ENCODE measurements at places on chromosomes 2 and 18. TPM values are rescaled to one million over a fixed set of nuclear protein-coding genes. Genes with fewer than 3 reads are reported as not detected.

DSC3 gene
- total RNA-seq, result 5.7 TPM

PRLH gene
- not detected for total RNA-seq

SERPINB13 gene
- total RNA-seq, result not detected

C1QL2 gene
- not detected for total RNA-seq

BCL2L11 gene
- total RNA-seq, result 18.3 TPM

C2orf80 gene
- total RNA-seq, result not detected

SLC35F6 gene
- 40.9 TPM for total RNA-seq

CTAGE1 gene
- not detected for total RNA-seq

PRKAG3 gene
- total RNA-seq, result not detected

ESPNL gene
- 2.4 TPM for total RNA-seq

DNA sequence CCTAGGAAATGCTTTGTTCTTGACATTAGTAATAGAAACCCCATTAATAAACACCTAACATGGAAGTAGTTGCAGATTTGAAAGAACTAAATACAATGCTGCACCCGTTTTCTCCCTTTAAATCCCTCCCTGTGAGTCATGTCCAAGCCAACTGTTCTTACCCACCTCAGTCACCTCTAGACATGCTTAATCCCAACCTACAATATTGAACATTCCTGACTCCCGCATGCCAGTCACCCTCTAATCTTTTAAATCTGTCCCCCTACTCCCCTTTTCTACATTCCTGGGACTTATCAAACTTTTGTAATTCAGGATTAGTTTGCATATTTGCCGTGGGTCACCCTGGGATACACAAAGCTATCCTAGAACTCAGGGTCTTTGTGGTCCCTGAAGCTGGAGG, 374.6 kb downstream of the IRS1 start:
- no peak for DNase-seq

- DNase-seq, result no peak
Observed at GRCh38 chr2:105177008-105177407, 64.5 kb upstream of the GPR45 start.

DNA sequence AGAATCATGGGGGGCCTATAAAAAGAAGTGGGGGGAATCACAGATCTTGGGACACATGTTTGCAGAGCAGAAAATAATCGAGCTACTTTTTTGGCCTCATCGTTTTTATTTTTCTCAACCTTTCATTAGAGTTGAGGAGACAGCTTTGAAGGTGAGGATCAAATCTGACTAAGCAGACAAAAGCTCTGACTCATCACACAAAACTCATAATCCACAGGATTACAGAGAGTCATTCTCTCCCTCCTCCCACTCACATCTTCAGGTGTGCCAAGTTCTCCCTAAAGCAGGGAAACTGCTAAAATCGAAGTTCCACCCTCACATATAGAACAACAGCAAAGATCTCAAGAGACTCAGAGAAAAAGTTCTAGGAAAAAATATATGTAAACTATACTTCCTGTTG, 15.6 kb downstream of the BAZ2B start:
- DNase-seq, result no peak

- DNase-seq, result no peak
Observed at GRCh38 chr2:156346731-156347130, 14.2 kb upstream of the NR4A2 start.

DNA sequence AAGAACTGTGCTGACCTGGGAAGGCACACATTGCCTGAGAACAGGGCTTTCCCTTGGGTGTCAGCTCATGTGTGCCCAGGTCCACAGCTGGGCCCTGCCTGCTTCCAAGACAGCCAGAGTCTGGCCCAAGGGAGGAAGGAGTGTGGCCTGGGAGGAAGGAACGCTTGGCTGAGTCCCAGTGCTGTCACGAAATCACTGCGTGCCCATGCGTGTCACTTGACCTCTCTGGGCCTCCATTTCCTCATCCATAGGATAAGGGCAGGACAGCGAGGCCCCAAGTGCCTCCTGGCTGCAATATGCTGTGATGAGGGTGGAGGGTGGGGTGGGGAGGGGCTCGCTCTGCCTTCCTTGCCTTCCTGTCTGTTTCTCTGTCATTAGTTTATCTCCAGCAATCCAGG, 642 bp upstream of the KCNK3 start:
- peak; percentile 67 for DNase-seq

GRCh38 chr2:107334306-107334705, 448.3 kb upstream of the ST6GAL2 start:
- DNase-seq, result no peak

DNA sequence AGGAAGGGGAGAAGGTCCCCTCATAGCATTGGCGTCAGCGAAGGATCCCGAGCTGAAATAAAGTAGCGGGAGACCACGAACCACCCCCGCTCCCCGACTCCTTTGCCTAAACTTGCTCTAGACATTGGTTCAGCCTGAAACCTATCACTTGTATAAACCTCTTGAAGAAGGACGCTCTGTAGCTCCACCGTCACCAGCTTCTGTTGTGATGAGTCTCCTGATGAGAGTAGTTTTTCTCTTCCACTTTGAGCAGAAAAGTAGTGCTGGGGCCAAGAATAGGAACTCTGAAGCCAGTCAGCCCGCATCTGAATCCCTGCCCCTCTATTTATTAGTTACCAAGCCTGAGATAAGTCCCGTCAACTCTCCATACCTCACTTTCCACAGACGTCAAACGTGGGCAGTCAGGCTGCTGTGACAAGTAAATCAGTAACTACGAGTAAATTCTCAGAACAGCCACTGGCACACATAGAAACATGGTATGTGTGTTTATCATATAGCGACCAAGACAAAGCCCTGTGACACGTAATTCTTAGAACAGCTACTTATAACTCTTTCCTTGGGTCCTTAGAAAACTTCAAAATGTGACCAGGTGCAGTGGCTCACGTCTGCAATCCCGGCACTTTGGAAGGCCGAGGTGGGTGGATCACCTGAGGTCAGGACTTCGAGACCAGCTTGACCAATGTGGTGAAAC, 61.7 kb downstream of the CD226 start:
- no peak for DNase-seq

DNA sequence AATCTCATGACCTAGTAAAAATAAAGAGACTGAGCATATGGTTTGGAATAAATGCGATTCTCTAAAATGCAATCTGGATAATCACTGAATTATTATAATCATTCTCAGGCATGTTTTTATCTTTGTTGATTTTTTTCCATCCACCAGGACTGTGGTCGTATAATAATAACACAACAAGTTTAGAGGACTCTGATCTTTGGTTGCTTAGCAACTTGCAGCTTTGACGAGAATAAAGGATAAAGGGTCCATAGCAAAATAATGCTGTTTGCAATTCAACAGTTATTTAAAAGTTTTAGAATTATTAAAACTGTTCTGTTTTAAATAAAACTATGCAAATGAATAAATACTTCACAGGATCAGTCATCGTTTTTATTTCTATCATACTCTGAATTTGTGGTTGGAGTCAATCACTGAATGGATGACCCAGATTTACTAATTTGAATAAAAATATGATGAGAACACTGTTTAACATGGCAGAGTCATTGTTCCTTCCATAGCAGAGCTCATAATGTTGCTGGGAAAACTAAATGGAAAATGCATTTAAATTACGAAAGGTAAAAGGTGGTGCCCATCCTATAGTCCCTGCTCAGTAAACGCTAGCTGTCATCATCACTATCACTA, 29.3 kb downstream of the DNER start:
- no peak for DNase-seq

GRCh38 chr2:203748331-203749126, 42.1 kb downstream of the CD28 start:
- no peak for DNase-seq

DNA sequence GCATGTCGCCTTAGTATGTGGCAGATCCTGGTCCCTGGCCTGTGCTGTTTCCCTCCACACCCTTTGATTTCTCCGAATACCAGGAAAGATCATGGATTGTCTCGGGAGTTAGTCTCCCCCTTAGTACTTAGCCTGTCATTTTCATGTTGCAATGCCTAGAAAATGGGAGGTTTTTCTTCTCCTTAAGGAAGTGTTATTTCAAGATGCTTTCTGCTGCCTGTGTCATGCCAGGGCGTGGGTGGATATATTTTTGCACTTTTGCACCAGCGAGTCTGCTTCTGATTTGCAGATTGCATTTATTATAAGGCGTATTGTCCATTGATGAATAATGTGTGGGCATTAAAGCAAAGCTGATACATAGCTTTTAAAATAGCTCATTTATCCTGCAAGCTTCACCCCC, 223.5 kb downstream of the NEDD4L start:
- DNase-seq, result no peak

GRCh38 chr2:54052825-54053718, 62.3 kb upstream of the ACYP2 start:
- DNase-seq, result no peak

- DNase-seq, result no peak
Observed at GRCh38 chr18:75154259-75154658, 54.7 kb downstream of the PTGR3 start.

GRCh38 chr2:161237392-161238264, 70.6 kb upstream of the PSMD14 start:
- peak; percentile 52 for DNase-seq

DNA sequence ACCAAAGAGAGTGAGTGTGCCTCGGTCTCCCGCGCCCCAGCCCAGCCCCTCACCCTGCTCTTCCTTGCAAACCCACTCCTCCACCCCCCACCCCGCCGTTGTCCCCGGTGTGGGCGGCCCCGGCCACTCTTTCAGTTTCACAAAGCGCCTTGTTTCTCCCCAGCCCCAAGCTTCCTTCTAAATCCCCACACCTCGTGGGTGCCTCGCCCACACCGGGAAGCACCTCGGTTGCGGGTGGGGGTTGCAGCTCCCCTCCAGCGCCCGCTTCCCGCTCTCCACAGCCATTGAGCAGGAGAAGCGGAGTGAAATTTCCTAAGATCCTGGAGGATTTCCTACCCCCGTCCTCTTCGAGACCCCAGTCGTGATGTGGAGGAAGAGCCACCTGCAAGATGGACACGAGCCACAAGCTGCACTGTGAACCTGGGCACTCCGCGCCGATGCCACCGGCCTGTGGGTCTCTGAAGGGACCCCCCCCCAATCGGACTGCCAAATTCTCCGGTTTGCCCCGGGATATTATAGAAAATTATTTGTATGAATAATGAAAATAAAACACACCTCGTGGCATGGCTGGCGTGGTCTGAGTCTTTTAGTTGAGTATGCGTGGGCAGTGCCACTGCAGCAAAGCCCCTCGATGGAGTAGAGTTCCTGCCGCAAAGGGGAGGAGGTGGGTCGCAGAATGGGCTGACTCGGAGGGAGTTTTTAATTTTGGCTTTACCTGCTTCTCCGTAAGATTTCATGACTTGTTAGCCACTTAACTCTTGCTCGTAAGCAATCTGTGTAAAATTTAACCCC, 848 bp downstream of the TMSB10 start:
- DNase-seq, result peak; percentile 62

GRCh38 chr2:65464604-65465003, 32.2 kb upstream of the SPRED2 start:
- no peak for DNase-seq

DNA sequence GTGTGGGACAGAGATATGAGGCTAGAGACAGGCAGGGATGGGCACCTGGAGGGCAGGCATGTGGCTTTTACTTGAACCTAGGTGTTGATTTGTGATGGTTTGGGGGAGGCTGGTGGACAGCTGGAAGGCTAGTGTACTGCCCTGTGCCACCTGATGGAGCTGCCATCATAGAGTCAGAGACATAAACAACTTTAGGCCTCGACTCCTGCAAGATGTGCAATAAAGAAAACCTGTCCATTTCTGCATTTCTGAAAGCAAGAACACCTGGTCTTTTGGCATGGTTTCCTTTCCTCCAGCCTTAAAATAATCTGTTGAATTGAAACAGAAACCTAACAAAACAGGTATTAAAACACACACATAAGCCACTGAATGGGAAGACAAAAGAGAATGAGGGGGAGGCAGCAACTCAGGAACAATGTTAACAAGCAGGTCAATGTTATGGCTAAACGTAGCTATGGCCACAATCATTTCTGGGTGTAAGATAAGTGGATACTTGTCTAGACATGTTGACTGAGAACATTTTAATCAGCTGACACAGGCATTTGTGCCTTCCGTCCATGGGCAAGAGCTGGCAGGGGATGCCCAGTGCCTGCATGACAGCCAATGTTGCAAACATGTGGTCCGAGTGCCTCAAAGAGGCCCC, 87.8 kb downstream of the KCTD1 start:
- no peak for DNase-seq

DNA sequence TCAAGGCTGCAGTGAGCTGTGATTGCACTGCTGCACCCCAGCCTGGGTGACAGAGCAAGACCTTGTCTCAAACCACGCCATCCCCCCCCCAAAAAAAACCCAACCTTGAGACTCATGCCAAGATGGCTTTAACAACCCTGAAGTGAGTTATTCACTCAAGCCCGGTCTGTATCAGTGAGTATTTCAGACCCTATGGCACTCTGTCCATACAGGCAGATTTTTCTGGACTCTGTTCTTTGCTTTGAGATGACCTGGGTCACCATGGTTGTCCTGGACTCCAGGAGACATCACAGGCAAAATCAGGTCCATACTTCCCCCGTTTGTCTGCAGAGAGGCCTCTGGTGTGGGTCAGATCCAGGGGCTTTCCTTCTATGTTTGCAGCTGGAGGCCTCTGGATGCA, 91.7 kb downstream of the TGOLN2 start:
- DNase-seq, result no peak

- DNase-seq, result no peak
Observed at GRCh38 chr18:52391810-52392559, 52.0 kb downstream of the DCC start.

DNA sequence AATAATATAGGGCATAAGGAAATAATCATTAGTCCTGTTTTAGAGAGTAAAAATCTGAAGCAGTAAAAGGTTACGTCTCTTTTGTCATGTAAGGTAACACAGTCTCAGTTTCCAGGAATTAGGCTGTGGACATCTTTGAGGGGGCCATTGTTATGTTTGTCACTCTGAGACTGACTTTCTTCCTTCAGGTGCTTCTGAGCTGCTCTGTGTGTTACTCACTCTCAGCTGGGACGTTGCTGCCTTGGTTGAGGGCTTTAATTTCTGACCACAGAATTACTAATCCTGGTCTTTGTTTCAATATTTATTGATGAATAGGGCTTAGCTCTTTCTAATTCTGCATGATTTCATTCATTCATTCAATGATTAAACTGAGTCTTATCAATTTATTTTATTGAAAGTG, 55.9 kb upstream of the SLC38A11 start:
- no peak for DNase-seq
